Activated CD8-positive, alpha-beta memory T cell treated with anti-CD3 and anti-CD28 coated beads, Interleukin-2, amount 50 U/mL, for 4 hours (primary cell): ENCODE measurements at places on chromosomes 11 and 22.

DNA sequence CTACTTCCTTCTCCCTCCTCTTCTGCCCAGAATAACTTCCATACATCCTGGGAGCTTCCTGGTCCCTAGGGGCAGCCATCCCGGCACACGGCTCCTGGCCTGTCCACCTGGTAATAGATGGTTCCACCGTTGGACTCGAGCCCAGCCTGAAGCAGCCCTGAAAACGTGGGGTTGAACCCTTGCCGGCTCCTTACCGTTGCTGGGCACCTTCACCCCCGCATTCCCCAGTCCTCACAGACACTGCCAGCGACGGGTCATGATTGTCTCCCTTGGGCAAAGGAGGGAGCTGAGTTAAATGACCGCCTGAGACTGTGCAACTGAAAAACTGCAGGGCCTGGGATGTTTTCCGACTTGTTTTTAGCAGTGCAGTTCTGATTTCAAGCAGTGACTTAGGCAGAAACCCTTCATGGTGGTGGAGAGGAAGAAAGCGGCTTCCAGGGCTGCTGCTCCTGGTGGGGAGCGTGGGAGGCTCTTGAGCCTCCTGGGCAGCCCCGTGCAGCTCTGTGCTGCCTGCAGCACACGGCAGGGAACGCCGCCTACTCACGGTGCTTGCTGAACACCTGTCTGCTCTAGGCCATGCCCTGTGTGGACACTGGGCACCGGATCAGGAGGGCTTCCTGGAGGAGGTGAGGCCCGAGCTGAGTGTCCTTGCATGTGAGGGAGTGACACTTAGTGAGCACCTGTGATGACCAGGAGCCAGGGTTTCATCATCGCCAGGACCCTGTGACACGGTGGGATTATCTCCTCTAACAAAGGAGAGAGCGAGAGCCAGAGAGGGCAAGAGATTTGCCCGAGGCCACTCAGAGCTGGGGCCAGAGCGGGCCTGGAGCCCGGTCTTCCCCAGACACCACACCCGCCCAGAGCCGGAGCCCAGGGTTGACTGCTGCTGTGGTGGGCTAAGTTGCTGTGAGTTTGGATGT, 77.4 kb downstream of the FBLN1 start:
- DNase-seq: no peak

GRCh38 chr11:120123946-120124345, 14.0 kb downstream of the TRIM29 start:
- no peak for DNase-seq

DNA sequence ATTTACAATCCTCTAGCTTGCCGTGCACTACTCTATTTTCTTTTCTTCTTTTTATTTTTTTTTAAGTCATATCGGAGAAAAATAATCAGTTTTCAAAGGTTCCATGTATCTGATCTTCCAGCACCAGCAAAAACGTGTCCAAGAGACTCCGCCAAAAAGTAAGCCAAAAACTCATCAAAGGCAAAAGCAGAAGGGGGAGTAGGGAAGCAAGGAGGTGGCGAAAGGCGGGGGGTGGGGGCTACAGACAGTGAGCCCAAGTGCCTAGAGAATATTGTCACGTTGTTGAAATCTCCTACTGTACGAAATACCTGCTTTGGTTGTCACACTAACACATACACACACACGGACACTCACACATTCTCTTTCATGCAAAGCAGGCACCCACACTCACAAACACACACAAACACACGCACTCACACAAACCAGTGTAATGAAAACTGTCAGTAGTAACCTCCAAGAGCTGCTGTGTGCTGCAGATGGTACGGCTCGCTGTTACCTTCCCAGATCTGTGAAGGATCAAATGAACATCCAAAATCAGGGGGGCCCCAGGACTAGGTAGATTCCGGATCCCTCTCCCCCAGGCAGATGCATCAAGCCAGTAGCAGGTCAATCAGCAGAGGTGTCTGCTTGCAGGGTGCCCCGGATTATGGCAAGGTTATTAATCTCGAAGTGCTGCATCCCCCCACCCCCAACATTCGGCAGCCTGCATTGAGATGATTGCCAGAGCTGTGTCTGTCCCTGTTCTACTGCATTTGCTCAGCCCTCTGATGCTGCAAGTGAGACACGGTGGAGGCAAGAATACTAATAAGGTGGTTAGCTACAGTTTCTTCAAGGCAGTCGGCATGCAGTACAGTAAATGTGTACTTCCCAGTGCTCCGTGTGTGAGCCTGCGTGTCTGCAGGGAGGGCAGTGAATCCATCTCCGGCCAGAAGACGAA, at the start of gene LRRC4C:
LRRC4C (minus strand) TSS at position 188 of the 937 bp plus-strand sequence.
- DNase-seq: no peak

- no peak for DNase-seq
These were observed 108.9 kb downstream of the WNT7B start for GRCh38 chr22:45867906-45868555.

- no peak for DNase-seq
These were observed 95.3 kb upstream of the RCN1 start for GRCh38 chr11:31995525-31996094.
